ENCODE measurements at places on chromosomes 2 and 18. TPM values are rescaled to one million over a fixed set of nuclear protein-coding genes. Genes with fewer than 3 reads are reported as not detected.
A peak's percentile ranks its signal among the peaks of the same experiment; 100 is the strongest.

LHCGR gene
- total RNA-seq, result not detected

LOXHD1 gene
- total RNA-seq, result not detected

RND3 gene
- total RNA-seq, result 160 TPM

DSC1 gene
- not detected for total RNA-seq

- no peak for DNase-seq
- H3K27me3 ChIP-seq, result peaks cover 36% of the 10 kb centered on the region
- no peak overlapping the region for H3K27ac ChIP-seq
- no peak overlapping the region for H3K4me3 ChIP-seq
- H3K36me3 ChIP-seq, result peaks cover 3% of the 10 kb centered on the region
Observed at GRCh38 chr2:69685321-69686048, 41.9 kb upstream of the AAK1 start.

- no peak for DNase-seq
- no peak overlapping the region for H3K27ac ChIP-seq
- H3K27me3 ChIP-seq, result no peaks in the 10 kb centered on the region
- H3K36me3 ChIP-seq, result no peaks in the 10 kb centered on the region
- no peak overlapping the region for H3K4me3 ChIP-seq
Observed at GRCh38 chr18:56276466-56276865, 361.9 kb downstream of the TXNL1 start.

- no peak for DNase-seq
- H3K27me3 ChIP-seq, result peaks cover 46% of the 10 kb centered on the region
- H3K27ac ChIP-seq, result no peak overlapping the region
- no peaks in the 10 kb centered on the region for H3K36me3 ChIP-seq
- H3K4me3 ChIP-seq, result no peak overlapping the region
- no peaks in the 10 kb centered on the region for H3K4me1 ChIP-seq
Observed at GRCh38 chr2:75432761-75433361, 127.9 kb downstream of the EVA1A start.

- H3K36me3 ChIP-seq, result no peaks in the 10 kb centered on the region
- no peak overlapping the region for H3K27ac ChIP-seq
- H3K4me3 ChIP-seq, result no peak overlapping the region
Observed at GRCh38 chr2:15134957-15135356, 426.2 kb downstream of the NBAS start.

DNA sequence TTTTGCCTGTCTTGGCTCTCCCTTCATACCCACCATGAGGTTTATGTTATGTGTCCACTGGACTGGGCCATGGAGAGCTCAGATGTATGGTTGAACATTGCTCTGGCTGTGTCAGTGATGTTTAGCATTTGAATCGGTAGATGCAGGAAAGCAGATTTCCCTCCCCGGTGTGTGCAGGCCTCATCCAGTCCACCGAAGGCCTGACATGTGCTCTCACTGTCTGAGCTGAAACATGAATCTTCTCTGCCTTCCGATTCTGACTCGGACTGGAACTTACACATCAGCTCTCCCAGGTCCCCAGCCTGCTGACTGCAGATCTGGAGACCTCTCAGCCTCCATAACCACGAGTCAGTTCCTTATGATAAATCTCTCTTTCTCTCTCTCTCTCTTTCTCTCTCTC, 72.4 kb upstream of the SLC66A3 start:
- no peak overlapping the region for H3K4me3 ChIP-seq
- H3K4me1 ChIP-seq, result no peaks in the 10 kb centered on the region
- H3K27ac ChIP-seq, result no peak overlapping the region
- no peaks in the 10 kb centered on the region for H3K36me3 ChIP-seq
- peak; percentile 60 for DNase-seq
- peaks cover 17% of the 10 kb centered on the region for H3K27me3 ChIP-seq

DNA sequence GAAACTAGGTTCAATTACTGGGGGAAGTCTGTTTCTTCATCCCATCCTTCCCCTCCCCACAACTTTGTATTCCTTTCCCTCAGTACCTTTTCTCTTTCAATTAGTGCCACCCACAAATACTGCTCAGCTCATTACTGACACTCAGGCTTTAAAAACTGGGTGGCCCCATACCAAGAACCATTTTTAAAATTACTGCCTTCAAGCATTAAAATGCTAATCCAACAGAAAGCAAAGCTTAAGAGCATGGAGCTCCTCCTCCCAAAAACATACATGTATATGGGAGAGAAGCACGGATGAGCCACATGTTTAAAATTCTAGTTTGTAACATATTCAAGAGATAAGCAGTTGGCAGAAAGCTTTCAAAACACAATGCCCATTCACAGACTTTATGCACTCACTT, 44.0 kb downstream of the IRS1 start:
- DNase-seq, result no peak
- peaks cover 42% of the 10 kb centered on the region for H3K4me1 ChIP-seq
- no peaks in the 10 kb centered on the region for H3K27me3 ChIP-seq
- no peak overlapping the region for H3K4me3 ChIP-seq
- no peaks in the 10 kb centered on the region for H3K36me3 ChIP-seq

GRCh38 chr18:48193521-48194492, 215.4 kb downstream of the ZBTB7C start:
- peaks cover 8% of the 10 kb centered on the region for H3K4me1 ChIP-seq
- peaks cover 65% of the 10 kb centered on the region for H3K27me3 ChIP-seq
- DNase-seq, result no peak

DNA sequence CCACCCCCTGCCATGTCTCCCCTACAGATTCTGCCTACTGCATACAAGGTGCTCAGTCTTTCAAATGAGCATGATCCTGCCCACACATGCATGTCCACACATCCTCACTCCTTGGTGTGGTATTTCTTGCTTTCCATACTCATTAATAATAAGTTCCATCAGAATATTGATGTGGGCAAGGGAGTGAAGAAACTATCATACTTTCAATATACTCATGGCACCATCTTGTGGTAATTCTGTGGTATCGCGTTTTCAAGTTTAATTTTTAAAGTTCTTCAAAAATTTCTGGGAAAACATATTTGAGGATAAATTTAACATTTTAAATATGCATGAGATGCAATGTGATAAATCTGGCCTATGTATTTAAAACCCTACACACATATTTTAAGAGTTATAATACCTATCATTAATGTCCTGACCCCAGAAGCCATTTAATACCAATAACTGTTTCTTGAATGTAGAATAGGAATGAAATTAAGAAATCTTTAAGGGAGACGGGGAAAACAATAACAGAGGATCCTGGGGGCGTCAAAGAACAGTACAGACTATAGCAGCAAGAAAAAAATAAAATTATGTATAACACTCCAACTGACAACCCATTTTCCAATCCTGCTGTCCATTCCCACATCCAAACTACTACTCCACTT, 110.1 kb downstream of the ZNF385B start:
- no peak overlapping the region for H3K4me3 ChIP-seq
- peaks cover 3% of the 10 kb centered on the region for H3K4me1 ChIP-seq
- no peak for DNase-seq

GRCh38 chr2:220455351-220455990, 828.0 kb downstream of the SLC4A3 start:
- H3K27ac ChIP-seq, result no peak overlapping the region
- H3K27me3 ChIP-seq, result peaks cover 3% of the 10 kb centered on the region
- no peak overlapping the region for H3K4me3 ChIP-seq
- DNase-seq, result no peak
- peaks cover 9% of the 10 kb centered on the region for H3K4me1 ChIP-seq
